ENCODE measurements at places on chromosomes 2 and 18. TPM values are rescaled to one million over a fixed set of nuclear protein-coding genes. Genes with fewer than 3 reads are reported as not detected.

The SATB2 gene
- total RNA-seq, result 0.07 TPM

The ACADL gene
- total RNA-seq, result not detected

GRCh38 chr2:27264253-27264752, 1.5 kb upstream of the SLC30A3 start:
- peak overlapping the region; percentile 66 for H3K4me3 ChIP-seq
- H3K27me3 ChIP-seq, result peaks cover 43% of the 10 kb centered on the region
- no peak for DNase-seq

DNA sequence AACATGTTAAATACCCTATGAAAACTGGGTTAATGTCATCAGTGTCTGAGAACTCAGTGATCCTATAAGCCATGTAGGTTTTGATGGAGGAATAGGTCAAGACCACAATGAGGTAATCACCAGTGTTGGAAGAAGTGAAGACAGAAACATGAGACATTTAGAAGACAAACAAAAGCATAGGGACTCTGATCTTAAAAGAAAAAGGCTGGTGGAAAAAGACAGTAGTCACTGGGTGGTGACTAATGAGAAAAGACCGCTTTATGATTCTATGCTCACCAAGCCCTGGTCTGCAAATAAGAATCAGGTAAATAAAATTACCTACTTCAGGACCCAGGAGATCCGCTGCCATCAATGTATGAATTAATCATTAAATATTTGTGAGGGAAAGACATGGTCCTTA, 271.9 kb downstream of the GPD2 start:
- H3K36me3 ChIP-seq, result no peaks in the 10 kb centered on the region
- no peak overlapping the region for H3K27ac ChIP-seq
- no peaks in the 10 kb centered on the region for H3K27me3 ChIP-seq
- DNase-seq, result no peak
- no peak overlapping the region for H3K4me3 ChIP-seq
- no peaks in the 10 kb centered on the region for H3K4me1 ChIP-seq

The ATP5MC3 gene
- total RNA-seq, result 191 TPM

The NTSR2 gene
- total RNA-seq, result not detected

GRCh38 chr2:218323526-218324472, 31.5 kb upstream of the TMBIM1 start:
- peak overlapping the region; percentile 72 for H3K4me3 ChIP-seq
- no peak overlapping the region for H3K27ac ChIP-seq
- DNase-seq, result no peak
- H3K36me3 ChIP-seq, result no peaks in the 10 kb centered on the region
- peaks cover 18% of the 10 kb centered on the region for H3K27me3 ChIP-seq
- H3K4me1 ChIP-seq, result peaks cover 39% of the 10 kb centered on the region

The DPYSL5 gene
- not detected for total RNA-seq

The GPR155 gene
- 33.3 TPM for total RNA-seq

DNA sequence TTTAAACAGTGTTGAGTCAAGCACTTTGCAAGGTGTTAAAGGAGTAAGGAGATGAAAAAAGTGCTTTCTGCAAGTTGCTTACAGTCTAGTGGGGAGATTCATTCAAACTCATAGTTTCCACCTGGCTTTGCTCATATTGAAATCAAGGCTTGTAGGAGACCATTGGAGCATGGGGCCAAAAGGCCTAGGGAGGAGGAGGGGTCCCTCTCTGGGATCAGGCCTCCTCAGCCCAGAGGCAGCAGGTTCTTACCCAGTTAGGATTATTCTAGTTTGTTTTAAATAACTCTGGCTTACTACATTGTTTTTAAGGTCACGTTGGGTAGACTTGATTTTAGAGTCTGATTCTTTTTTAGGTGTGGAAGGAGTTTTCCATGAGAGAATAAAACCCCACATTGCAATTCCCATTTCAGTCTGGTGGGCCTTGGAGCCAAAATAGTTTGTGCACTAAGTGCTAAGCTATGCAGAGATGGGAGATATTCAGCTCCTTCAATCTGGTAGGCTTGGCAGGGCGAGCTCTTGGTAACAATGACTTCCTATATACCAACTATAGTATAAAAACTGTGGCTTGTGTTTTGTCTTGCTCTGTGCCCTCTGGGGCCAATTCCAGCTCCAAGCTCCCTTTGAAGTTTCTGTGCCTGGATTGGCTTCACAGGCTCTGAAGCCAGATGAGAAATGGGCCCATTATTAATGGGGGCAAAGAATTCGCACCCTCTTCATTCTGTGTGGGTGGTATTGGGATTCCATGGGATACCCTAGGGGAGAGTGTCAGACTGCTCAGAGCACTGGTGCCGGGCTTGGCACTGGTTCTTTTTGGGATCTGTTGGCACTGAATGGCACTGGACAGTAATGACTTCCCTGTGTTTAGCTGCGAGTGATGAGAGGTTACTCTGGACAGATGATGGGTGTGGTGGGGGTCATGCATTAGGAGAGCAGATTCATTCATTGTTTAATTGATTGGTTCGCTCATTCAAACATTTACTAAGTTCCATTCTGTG, 301.1 kb downstream of the MYCN start:
- no peaks in the 10 kb centered on the region for H3K36me3 ChIP-seq
- H3K27ac ChIP-seq, result no peak overlapping the region
- H3K4me1 ChIP-seq, result no peaks in the 10 kb centered on the region
- DNase-seq, result no peak
- H3K27me3 ChIP-seq, result no peaks in the 10 kb centered on the region
- H3K4me3 ChIP-seq, result no peak overlapping the region

The ASPRV1 gene
- total RNA-seq, result 0.69 TPM

DNA sequence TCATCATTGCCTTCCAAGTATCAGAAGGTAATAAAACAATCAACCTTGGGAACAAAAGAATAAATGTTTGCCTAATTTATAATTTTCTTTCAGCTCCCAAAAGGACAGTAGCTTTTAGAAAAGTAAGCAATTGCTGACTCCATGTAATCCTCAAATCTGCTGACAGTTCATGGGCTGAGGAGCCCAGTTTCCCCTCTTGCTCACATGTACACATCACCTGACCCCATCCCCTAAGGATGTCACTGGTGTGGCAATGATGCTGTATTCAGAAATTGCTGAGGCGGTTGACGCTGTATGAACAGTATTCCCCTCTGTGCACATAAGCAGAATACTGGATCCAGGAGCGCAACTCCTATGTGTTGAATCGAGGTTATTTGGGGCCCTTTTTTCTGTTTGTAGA, 56.1 kb upstream of the LYPD1 start:
- H3K36me3 ChIP-seq, result no peaks in the 10 kb centered on the region
- DNase-seq, result no peak
- no peaks in the 10 kb centered on the region for H3K27me3 ChIP-seq
- no peak overlapping the region for H3K27ac ChIP-seq
- H3K4me1 ChIP-seq, result no peaks in the 10 kb centered on the region

The MBOAT2 gene
- total RNA-seq, result 8.8 TPM

DNA sequence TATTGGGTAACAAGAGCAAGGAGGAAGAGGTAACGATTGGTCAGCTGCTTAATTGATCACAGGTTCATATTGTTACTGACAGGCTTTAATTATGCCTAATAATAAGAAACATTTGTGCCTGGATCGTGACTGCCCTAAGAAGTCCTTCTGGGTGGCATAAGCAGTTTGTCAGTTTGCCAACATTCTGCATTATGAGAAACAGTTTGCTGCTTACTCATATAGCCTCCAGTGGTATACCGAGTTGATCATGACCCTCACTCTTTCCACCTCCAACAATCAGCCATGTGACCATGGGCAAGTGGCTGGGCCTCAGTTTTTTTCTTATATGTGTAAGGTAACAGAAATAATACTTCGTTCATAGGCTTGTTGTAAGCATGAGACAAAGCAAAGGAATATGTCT, 96.6 kb upstream of the CABLES1 start:
- H3K27me3 ChIP-seq, result peaks cover 2% of the 10 kb centered on the region
- H3K4me1 ChIP-seq, result no peaks in the 10 kb centered on the region
- H3K36me3 ChIP-seq, result no peaks in the 10 kb centered on the region
- H3K4me3 ChIP-seq, result no peak overlapping the region
- no peak overlapping the region for H3K27ac ChIP-seq

Data from activated CD4-positive, alpha-beta T cell treated with anti-CD3 and anti-CD28 coated beads, Interleukin-2, amount 10 ng/mL, durations not matched to agents 7 days and 5 days (primary cell).